Myometrial cell (primary cell): ENCODE measurements at places on chromosomes 5 and 9. TPM values are rescaled to one million over a fixed set of nuclear protein-coding genes. Genes with fewer than 3 reads are reported as not detected.

The UGCG gene
- total RNA-seq, result 105 and 118 TPM in 2 replicates

The FGF18 gene
- total RNA-seq, result not detected in 2 replicates

The MSMP gene
- not detected in 2 replicates for total RNA-seq

The LIX1 gene
- not detected in 2 replicates for total RNA-seq

The SCAMP1 gene
- 25.4 and 34.4 TPM in 2 replicates for total RNA-seq

The MELK gene
- total RNA-seq, result 33.4 and 39.9 TPM in 2 replicates

The PCDHA6 gene
- total RNA-seq, result under 0.01 TPM in 1 of 2 replicates, not detected in the other

The ADGRD2 gene
- total RNA-seq, result not detected in 2 replicates

The PCDHGB5 gene
- total RNA-seq, result 6.7 and 7.2 TPM in 2 replicates

The FYB1 gene
- not detected in 2 replicates for total RNA-seq

The DRD1 gene
- total RNA-seq, result not detected in 2 replicates

The PCDHGC3 gene
- total RNA-seq, result 38.6 TPM in 2 replicates

The ARAP3 gene
- total RNA-seq, result 10.1 and 11.5 TPM in 2 replicates

The NUTM2G gene
- not detected in 2 replicates for total RNA-seq

The TAF1L gene
- total RNA-seq, result not detected in 2 replicates

The NKD2 gene
- total RNA-seq, result not detected in 2 replicates

The MAP1B gene
- 70.0 and 84.2 TPM in 2 replicates for total RNA-seq

The SLIT3 gene
- not detected in 2 replicates for total RNA-seq

The AIF1L gene
- total RNA-seq, result not detected in 2 replicates

The SNCAIP gene
- total RNA-seq, result 14.4 and 26.2 TPM in 2 replicates

The EGR1 gene
- 11.5 and 16.3 TPM in 2 replicates for total RNA-seq

The ANKRD31 gene
- total RNA-seq, result under 0.01 TPM in 1 of 2 replicates, not detected in the other

The PDGFRB gene
- 138 and 149 TPM in 2 replicates for total RNA-seq

The DOLPP1 gene
- 12.7 and 13.5 TPM in 2 replicates for total RNA-seq

The C5orf52 gene
- total RNA-seq, result not detected in 2 replicates

The TAF11L5 gene
- not detected in 2 replicates for total RNA-seq

The IFNA2 gene
- not detected in 2 replicates for total RNA-seq
